ENCODE measurements at places on chromosomes 16 and 17.

- no peak for DNase-seq
Measured at GRCh38 chr16:27323781-27324561, 10.2 kb downstream of the IL4R start.

GRCh38 chr16:25172831-25173230 is 43.9 kb upstream of the AQP8 start:
- DNase-seq = no peak

DNA sequence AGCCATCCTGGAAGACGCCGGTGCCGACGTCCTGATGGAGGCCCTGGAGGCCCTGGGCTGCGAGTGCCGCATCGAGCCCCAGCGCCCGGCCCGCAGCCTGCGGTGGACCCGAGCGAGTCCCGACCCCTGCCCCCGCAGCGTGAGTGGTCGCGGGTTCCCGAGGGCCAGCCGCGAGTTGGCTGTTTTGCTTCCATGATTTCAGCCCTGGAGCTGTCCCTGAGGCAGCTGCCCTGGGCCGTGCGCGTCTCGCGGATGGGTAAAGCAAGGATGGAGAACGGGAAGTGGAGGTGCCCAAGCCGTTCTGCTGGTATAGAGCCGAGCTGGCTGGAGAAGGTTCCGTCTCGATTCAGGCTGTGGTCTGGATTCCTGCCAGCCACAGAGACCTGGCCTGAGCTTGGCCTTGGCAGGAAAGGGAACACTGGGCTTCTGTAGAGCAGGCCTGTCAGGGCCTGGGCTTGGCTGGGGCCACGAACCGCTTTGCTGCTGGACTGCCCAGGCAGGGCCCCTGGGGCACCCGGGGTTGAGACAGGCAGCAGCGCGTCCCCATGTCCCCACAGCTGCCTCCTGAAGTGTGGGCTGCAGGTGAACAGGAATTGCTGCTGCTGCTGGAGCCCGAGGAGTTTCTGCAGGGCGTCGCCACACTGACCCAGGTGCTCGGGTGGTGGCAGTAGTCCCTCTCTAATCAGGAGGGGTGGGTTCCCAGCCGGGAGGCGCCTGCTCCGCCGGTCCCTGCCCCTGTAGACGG is 941 bp upstream of the MRPS34 start:
- no peak for DNase-seq

DNA sequence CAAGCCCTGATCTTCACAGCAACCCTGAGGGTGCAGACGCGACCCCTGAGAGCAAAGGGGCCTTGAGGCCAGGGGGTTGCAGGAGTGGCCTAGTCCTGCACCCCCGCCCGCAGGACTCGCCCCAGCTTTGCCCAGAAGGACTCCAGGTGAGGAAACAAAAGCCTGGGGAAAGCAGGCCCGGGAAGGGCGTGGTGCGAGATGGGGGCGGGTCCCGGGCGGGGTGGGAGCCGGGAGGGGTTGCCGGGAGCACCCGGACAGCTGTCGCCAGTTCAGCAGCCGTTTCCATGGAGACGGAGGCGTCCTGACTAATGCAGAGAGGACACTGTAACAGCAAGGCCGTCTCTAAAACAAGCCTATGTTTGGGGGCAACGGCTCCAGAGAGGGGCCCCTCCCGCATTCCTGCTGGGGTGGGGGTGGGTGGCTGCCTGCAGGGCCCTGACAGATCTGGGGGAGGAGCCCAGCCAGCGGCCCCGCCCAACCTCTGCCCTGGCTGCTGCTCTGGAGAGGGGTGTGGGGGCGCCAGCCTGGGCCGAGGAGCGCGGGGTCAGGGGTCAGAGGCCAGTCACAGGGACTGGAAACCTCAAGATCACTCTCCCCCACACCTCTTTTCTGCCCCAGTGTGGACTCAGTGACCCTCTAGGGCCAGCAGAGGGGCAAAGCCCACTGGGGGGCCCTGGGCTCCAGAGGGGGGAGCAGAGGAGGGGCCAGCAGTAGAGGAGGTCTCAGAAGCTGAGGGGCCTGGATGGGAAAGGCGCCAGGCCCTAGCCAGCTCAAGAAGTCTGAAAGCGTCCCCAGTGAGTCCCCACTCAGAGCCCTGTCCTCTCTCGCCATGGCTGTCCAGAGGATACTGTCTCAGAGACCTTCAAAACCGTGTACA is 3.1 kb upstream of the TPPP3 start:
- no peak for DNase-seq

DNA sequence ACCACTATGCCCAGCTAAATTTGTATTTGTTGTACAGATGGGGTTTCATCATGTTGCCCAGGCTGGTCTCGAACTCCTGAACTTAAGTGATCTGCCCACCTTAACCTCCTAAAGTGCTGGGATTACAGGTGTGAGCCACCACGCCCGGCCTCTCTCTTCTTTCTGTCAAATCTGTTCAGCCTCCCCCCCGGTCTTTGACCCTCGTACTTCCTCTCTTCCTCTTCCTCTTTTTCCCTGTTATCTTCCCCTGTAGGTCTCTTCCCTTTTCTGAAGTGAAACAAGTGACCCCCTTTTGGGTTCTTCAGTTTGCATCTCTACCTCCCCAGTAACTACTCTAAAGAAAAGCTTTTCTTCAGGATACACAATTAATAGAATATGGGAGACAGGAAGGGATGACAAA is 31.7 kb upstream of the DHX40 start:
- DNase-seq = no peak

DNA sequence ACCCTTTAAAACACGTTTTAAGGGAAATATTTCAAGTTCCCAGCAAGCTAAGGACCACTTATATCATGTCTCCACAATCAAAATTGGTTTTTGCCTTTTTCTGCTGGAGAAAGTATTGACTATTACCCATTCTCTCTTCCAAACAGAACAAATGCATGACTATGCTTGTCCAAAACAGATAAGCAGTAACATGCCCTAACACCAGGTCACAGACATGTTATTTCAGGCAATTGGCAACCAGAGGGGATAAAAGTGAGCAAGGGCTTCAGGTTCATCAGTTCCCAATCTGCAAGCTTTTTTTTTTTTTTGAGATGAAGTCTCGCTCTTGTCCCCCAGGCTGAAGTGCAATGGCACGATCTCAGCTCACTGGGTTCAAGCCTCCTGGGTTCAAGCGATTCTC is 15.0 kb downstream of the SKA2 start:
- no peak for DNase-seq

- no peak for DNase-seq
Measured at GRCh38 chr17:10474536-10474935, 5.2 kb upstream of the MYH4 start.

DNA sequence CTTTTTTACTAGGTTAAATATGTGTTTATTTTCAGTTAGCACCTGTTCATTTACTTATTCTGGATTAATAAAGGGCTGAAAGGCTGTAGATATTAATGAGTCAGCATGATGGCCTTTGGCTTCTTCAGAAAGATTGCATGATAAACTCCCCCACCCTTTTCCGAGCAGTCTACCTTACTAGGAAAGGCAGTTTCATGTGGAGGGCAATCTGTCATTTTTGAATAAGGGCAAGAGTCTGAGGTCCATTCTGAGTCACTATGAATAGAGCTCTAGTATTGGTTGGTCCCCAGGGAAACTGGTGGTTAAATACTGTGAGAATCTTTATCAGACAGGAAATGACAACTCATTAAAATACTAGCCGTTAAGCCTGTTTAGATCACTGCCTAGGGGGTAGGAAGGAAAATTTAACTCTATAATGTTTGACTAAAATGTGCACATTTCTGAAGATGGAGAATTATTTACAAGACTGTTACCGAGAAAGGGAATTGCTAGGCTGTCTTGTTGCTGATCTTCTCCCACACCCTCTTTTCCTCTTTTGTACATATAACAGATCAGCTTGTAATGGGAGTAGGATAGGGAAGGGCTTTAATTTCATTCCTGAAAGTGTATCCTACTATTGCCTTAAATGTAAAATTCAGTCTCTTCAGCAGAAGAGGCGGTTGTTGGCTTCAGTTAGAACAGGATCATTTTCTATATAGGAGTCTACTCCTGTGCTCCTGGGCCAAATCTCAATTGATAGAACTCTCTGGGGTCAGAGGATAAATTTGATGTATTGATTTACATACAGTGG is 63.3 kb downstream of the TUBD1 start:
- DNase-seq = peak; percentile 98

GRCh38 chr17:39132192-39132610 is 19.2 kb downstream of the PLXDC1 start:
- DNase-seq = no peak

DNA sequence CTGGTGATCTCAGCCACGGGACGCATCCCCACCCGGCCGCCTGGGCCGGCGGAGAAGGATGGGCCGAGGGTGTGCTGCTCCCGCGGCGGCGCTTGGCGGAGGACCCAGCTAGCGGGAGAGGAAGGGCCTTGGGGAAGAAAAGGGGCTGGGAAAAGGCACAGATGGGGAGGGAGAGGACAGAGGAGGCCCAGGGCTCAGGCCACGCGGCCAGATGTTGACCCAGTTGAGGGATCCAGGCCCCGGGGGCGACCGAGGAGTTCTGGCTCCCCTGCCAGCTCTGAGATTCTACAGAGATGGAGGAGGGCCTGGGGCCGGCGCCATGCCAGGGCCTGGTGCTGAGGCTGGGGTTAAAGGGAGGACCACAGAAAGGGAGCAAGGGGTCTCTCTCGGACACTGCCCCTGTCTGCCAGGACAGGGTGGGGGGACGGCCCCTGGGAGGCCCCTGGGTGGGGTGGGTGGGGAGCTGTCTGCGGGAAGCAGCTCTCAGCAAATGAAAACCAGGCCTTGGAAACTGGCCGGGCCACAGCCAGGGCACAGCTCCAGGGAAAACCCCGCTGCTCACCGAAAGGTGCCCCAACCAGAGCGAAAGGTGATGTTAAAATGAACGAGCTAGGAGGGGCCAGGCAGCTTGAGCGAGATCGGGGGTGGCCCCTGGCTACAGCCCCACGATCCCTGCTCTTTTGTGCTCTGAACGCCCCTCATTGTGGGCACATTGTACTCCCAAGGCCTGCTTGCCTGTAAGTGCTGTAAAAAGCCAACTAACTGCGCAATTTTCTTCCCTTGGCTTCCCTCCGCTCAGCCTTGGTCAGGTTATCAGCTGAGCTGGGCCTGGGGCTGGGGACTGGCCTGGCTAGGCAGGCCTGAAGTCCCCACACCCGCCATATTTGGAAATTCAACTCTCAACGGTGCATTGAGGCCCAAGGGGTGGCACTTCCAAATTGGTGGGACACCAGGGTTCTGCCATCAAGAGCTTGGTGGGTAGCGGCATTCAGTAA is 191.4 kb downstream of the ZNF423 start:
- no peak for DNase-seq

GRCh38 chr17:33486135-33486885 is 193.2 kb upstream of the ASIC2 start:
- DNase-seq = no peak

GRCh38 chr16:87465306-87465705 is 27.5 kb downstream of the ZCCHC14 start:
- no peak for DNase-seq

DNA sequence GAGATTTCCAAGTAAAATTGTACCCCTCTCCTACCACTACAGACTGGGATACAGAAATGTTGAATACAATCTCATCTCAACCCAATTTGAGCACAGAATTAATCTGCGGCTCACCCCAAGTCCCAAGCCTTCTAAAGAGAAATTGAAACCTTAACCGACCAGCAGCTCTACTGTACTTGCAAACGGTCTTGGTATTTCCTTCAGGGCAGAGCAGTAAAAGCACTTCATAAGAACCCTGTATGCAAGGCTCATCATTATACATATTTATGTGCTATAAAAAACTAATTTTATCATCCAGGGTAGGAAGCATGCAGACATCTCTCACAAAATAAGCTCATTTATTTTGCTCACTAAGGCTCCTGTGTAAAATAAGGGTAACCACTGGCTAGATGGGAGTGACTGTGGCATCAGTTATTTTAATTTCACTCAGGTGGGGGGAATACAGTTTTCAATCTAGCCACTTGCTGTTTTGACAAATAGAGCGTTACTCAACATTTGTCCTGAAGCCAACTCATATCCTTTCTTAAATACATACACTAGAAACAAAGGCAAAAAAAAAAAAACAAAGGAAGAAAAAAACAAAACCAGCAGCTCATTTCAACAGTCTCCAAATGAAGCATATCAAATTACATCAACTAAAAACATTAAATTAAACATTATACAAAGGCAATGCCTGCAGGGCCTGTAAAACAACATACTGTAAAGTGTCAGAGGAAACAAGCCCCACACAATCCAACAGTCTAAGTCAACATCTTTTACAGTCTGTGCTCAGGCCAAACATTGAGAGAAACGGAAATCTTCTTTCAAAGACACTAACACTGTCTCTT is 65.0 kb downstream of the PARN start:
- DNase-seq = peak; percentile 22

GRCh38 chr17:48545022-48545375 is at the start of gene HOXB2:
Gene HOXB2, minus strand, starts transcription at chr17:48545109. Its CDS starts 198 bp downstream, at chr17:48544911.
- DNase-seq = no peak

- no peak for DNase-seq
Measured at GRCh38 chr17:68623811-68624210, 22.6 kb upstream of the FAM20A start.

All from epithelial cell of prostate (primary cell).